ENCODE measurements at places on chromosomes 6 and 20. TPM values are rescaled to one million over a fixed set of nuclear protein-coding genes. Genes with fewer than 3 reads are reported as not detected.

- H3K4me3 ChIP-seq: no peak overlapping the region
- no peak overlapping the region for H3K27ac ChIP-seq
- H3K4me1 ChIP-seq: no peaks in the 10 kb centered on the region
These were observed 216.0 kb upstream of the SSTR4 start for GRCh38 chr20:22819112-22819511.

- no peaks in the 10 kb centered on the region for H3K27me3 ChIP-seq
- H3K4me1 ChIP-seq: peaks cover 4% of the 10 kb centered on the region
- DNase-seq: no peak
- H3K27ac ChIP-seq: no peak overlapping the region
- no peak overlapping the region for H3K4me3 ChIP-seq
These were observed 104.1 kb downstream of the TCP11 start for GRCh38 chr6:35036828-35037663.

DNA sequence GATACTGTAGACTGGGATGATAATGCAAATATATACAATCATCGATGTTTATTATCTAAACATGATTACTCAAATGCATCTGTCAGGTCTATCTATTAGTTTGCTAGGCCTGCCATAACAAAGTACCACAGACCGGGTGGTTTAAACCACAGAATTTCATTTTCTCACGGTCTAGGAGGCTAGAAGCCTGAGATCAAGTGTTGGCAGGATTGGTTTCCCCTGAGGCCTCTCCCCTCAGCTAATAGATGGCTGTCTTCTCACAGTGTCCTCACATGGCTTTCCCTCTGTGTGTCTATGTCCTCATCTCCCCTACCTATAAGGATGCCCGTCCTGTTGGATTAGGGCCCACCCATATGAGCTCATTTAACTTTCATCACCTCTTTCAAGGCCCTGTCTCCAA is 512.6 kb upstream of the SLC35B3 start:
- no peak for DNase-seq
- H3K4me3 ChIP-seq: no peak overlapping the region
- no peak overlapping the region for H3K27ac ChIP-seq

DNA sequence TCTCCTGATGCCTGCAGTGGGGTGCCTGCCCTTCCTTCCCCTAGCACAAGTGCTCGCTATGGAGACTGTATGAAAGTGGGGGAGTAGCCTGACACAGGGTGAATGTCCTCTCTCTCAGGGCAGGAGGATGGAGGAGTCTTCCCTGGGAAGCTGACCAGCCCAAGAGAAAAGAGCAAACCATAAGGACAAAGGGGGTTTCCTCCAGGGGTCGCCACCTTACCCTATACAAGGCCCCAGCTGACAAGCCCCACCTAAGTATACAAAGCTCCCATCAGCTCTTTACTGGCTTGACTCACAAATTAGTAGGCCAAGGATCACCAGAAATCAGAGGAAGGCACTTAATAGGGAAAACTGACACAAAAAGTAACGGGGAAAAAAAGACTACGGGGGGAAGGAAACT is 54.1 kb downstream of the PLAGL1 start:
- H3K4me3 ChIP-seq: no peak overlapping the region
- no peaks in the 10 kb centered on the region for H3K36me3 ChIP-seq
- no peak for DNase-seq
- no peak overlapping the region for H3K27ac ChIP-seq
- no peaks in the 10 kb centered on the region for H3K4me1 ChIP-seq

FOXS1 gene
- not detected for total RNA-seq

ALDH5A1 gene
- total RNA-seq: 18.8 TPM

KDM1B gene
- 11.9 TPM for total RNA-seq

Measured in naive thymus-derived CD8-positive, alpha-beta T cell (primary cell).